ENCODE measurements at places on chromosomes 6 and 20.

GRCh38 chr6:87714093-87714842 lies 12.2 kb upstream of the AKIRIN2 start:
- DNase-seq: no peak

GRCh38 chr6:63926258-63926780 lies 290.7 kb downstream of the PHF3 start:
- DNase-seq: no peak

DNA sequence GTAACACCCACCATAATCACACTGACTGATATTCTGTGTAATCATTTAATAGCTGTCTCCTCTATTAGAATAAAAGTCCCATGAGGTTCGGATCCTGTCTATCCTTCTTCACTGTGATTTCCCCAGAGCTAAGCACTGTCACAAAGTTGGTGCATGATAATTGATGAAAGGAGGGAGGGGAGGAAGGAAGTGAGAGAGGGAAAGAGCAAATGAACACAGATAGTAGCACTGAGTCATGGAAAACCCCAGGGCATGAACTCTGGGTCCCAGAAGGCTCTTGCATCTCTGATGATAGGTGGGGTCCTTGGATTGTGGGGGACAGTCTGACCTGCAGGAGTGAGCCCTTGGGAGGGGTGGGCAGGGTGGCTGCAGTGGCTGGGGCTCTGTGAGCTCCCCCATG lies 294.1 kb downstream of the LRFN2 start:
- DNase-seq: no peak

- DNase-seq: no peak
These were observed 76.3 kb downstream of the ZMYND8 start for GRCh38 chr20:47280228-47280627.

DNA sequence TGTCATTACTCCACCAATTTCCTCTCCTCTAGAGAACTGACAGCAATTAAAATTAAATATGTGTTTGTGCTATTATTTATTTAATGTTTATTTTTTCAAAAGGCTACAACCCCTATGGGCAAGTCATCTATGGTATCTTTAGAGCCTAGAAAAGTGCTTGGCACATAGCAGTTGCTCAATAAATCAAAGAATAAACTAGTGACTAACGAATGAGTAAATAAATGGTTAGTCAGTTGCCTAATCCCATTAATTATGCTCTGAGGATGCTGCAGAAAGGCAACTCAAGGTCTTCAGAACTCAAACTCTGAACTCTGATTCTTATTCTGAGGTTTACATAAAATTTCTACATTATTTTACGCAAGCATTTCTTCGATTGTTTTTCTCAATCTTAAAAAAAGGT lies 193.0 kb upstream of the TSHZ2 start:
- DNase-seq: no peak

- no peak for DNase-seq
These were observed 202.0 kb downstream of the RNGTT start for GRCh38 chr6:88761237-88762031.

DNA sequence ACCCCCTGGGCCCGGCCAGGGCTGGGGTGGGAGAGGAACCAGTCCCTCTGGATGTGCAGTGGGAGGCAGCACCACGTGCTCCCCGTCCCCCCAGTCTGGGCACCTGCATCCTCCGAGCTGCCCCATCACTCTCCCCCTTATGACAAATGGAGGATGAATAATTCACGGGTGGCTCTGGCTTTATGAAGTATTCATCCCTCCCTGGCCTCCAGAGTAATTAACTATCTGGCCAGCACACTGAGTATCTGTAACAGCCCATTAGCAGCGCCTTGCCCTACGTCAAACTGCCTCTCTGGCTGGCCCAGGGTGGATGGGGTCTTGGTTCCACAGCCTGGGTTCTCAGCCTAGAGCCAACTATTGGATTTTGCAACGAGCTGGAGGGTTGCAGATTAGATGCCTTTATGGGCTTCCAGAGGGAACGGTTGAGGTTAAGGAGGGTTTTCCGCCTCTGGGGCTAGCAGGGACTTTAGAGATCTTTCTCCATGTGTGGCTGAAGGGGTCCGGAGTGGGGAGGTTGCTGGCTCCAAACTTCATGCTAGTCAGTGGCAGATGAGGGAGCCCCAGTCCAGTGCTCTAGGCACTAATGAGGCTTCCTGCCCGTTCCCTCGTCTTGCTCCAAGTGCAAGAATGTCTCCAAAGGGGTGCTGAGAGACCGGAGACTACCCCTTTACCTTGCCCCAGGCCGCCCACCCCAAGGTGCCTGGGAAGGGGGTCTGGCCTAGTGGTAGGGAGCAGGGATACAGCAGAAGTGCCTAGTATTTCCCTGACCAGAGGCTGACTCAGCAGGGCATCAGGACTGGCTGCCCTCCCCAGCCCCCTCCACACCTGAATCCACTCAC lies 53.5 kb upstream of the MLN start:
- no peak for DNase-seq

GRCh38 chr6:31180500-31180899 lies 10.0 kb upstream of the POU5F1 start:
- DNase-seq: peak; percentile 54

DNA sequence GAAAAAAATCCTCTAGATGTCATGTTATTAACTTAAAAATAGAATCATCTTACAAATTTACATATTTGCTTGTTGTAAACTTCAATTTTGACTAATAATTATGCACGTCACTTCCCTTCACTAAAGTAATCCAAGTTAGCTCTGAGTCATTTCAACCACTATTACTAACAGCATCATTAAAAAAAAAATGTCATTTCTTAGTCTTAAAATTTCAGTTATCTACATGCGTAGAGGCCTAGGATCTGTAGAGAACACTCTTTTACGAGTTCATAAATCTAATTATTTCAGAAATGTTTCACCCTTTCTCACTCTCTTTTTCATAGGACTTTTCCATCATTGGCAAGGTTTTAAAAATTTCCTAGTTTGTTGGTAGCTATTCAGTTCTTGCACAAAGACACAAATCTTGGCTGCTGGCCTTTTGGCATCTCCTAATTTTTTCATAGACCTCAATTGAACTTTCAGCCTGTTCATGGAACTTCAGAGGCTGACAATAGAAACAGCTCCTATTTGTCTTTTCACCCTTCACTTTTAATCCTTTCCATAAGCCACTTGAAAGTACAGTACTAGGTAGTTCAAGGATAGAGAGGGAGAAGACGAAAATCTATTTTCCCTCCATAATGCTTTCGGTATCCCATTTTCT lies 61.5 kb downstream of the OGFRL1 start:
- DNase-seq: no peak

- no peak for DNase-seq
These were observed 971 bp downstream of the RBCK1 start for GRCh38 chr20:408843-409696.

- DNase-seq: no peak
These were observed 25.3 kb upstream of the KIAA1586 start for GRCh38 chr6:57021086-57021720.

GRCh38 chr20:48286601-48287000 lies 501.3 kb upstream of the SULF2 start:
- DNase-seq: no peak

DNA sequence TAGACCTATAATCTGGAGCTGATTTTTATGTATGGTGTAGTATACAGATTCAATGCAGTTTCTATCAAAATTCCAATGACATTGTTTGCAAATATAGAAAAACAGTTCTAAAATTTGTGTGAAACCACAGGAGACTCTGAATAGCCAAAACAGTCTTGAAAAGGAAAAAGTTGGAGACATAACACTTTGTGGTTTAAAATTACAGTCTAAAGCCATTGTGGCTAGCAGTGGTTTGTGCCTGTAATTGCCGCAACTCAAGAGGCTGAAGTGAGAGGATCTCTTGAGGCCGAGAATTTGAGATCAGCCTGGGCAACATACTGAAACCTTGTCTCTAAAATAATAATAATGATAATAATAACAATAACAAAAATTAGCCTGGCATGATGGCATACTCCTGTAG lies 213.7 kb downstream of the CDKAL1 start:
- DNase-seq: no peak

- DNase-seq: peak; percentile 80
These were observed at the start of gene LYRM2 for GRCh38 chr6:89638320-89639195. TSS of gene LYRM2 (minus strand) at chr6:89638747. CDS start at chr6:89638716, 31 bp downstream.

DNA sequence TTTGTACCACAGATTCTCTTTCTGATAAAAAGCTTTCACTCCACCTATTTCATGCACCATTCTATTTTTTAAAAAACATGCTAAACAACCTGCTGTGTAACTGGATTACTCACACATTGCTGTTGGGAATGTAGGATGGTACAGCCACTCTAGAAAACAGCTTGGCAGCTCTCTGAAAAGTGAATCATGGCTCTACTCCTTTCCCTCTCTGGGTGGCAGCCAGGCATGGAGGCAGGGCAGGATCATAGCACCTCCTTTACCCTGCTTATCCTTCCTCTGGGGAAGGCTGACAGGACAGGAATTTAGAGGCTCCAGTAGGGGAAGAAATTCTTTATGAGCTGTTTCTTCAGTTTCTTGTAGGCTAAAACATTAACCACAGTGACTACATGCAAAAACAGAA lies 6.7 kb upstream of the VNN2 start:
- DNase-seq: no peak

DNA sequence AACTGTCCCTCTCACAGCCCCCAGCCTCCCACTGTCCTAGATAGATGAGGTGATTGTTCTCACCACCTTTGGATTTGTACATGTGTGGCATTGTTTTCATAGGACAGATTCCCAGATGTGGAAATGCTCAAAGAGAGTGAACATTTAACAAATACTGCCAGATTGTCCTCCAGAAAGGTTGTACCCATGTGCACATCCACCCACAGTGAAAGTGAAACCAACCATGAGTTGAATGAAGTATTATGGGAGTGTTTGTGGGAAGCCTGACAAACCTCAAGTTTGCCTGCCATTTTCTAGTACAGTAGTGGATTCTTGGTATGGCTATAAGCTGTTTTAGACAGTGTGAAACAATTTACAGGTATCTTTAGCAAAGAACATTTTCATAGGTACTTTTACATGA lies 42.7 kb downstream of the ANKRD6 start:
- no peak for DNase-seq

DNA sequence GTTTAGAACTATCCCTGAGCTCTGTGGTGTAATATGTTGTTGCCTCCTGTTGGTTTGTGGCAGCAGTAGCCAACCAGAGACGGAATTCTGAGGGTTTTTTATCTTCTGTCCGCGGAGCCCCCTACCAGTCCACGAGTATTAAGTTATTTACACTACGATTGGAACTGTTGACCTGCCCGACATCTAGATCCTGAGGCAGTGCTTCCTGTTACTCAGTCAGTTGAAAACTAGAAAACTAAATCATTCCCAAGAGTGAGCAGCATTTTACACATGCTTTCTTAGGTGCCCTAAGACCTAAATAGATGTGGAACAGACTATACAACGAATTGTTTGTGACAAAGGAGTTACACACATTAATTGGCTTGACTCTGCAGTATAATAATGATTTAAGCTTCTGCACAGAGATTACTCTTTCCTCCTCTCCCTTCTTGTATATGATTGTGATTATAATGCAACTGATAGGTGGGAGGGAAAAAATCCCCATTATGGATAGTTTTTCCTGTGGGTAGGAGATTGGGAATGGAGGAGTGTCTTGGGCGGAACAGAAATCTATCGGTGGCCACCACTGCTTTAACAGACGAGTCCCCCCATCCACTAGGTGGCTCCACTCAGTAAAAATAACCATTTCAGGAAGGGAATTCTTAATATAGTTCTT lies 1.7 kb downstream of the LOC128125822 start:
- DNase-seq: no peak

DNA sequence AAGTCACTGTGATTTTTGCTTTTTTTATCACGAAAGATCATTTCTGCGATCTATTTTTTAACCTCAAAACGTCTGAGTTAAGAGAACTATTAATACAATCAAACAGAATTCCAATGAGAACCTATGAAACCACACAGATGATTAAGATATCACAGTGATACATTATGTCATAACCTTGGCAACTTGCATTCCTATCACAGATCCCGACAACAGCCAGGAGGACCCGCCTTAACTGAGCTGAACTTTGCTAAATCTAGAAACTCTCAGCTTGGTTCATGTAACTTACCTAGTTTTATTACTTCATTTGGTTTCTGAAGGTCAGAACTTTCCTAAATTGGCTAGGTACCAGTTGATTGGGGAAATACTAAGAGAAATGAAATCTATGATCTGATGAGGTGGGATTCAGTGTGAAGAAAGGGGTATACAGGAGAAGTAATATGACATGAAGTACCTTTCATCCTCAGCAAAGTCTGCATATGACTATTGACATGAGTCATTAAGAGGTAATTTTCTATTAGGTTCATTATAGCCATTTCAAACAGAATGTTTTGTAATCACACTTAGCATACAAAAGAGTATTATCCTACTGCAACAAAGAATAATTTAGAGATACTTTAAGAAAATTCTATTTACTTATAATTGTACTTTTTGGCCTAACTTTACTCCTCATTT lies 11.2 kb downstream of the LYRM4 start:
- DNase-seq: no peak

DNA sequence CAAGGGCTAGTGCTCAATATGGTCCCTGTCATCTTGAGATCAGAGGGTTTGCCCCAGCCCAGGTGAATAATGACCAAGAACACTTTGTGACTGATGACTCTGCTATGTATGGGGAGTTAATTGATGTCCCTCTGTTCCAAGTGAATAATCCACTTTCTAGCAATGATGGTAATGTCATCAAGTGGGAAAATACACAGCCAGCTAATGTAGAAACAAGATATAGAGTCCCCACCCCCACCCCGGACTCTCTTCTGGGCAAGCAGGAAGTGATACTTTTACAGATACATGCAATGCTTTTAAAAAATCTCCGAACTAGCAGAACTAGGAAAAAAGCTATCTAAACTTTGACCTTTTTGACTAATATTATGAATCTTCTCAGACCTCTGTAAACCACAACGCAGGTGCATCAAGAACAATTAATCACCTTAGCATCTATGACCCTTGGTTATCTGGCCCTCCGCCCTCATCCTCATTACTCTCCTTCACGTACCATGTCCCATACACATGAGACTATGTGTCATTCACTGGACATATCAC lies 30.5 kb downstream of the CNR1 start:
- DNase-seq: no peak

- DNase-seq: no peak
These were observed 73.2 kb downstream of the ARID1B start for GRCh38 chr6:156850353-156850752.

DNA sequence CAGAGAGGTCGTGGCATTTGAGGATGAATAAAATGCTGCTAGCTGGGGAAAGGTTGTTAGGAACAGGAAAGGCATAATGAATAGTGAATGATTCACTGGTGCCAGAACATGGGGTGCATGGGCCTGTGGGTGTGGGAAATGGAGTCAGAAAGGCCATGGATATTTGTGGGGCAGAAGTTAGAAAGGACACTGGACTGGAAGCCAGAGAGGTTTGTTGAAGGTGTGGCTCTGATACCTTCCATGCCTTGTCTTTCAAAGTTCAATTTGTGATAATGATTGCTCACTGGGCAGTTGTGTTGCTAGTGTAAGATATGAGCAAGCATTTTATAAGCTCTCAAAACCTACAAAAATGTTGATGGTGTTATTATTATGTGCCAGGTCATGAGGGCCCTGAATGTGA lies 32.7 kb downstream of the LRRC1 start:
- DNase-seq: no peak

GRCh38 chr6:19317431-19317986 lies 519.7 kb upstream of the ID4 start:
- DNase-seq: no peak

Data from activated naive CD8-positive, alpha-beta T cell treated with anti-CD3 and anti-CD28 coated beads, Interleukin-2, amount 50 U/mL, for 16 hours (primary cell).